ENCODE measurements at places on chromosomes 12 and 14.

- H3K27ac ChIP-seq = no peak overlapping the region
- no peaks in the 10 kb centered on the region for H3K36me3 ChIP-seq
- no peaks in the 10 kb centered on the region for H3K4me1 ChIP-seq
- DNase-seq = no peak
- H3K27me3 ChIP-seq = no peaks in the 10 kb centered on the region
Measured at GRCh38 chr14:93067088-93067487, 48.6 kb downstream of the ITPK1 start.

GRCh38 chr12:90299666-90300065 lies 591.0 kb upstream of the ATP2B1 start:
- H3K4me3 ChIP-seq = no peak overlapping the region
- no peaks in the 10 kb centered on the region for H3K27me3 ChIP-seq
- no peaks in the 10 kb centered on the region for H3K36me3 ChIP-seq
- no peaks in the 10 kb centered on the region for H3K4me1 ChIP-seq
- no peak for DNase-seq
- no peak overlapping the region for H3K27ac ChIP-seq

DNA sequence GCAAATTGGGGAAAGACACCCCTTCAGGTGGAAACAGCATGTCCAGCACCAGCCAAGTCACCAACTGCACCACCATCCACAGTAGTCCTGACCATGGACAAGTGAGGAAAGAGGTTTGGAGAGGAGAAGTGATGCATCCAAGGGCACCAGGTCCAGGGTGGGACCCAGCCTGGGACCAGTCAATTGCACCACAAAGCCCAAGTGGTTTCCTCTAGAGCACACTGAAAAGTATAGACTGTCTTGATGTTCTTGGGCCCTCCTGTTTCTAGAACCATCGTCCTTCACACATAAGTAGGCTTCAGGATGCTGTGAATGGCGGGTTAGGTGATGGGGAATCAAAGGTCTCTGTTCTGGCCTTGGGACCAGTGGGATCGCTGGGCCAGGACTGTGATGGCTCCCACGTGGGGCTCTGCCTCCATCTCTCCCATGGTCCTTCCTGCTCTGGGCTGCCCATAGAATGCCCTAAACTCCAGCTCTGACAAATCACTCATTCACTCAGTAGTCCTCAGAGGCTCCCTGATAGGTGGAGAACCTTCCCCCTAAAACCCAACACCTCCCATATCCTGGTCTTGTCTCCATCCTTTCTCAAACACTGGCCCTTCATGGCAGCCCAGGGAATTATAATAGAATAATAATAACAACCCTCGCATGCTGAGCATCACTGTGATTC lies 9.2 kb downstream of the KRT79 start:
- no peaks in the 10 kb centered on the region for H3K4me1 ChIP-seq
- H3K27ac ChIP-seq = no peak overlapping the region
- H3K4me3 ChIP-seq = no peak overlapping the region
- H3K27me3 ChIP-seq = no peaks in the 10 kb centered on the region

DNA sequence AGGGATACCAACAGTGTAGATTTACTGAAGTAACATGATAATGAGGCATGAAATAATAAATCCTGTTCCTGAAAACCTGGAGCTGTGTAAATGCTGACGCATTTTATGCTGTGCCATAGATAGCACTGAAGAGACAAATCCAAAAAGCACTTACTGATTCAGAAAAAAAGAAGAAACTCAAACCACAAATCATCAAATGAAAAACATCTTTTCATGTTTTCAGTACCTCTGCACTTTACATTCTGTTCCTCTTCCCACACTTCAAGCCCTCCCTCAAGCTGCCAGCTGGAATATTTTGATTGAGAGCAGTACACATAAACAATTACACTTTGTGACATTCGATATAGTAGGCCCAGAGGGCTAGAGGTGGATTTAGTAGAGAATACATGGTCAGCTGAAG lies 362.3 kb downstream of the NAV3 start:
- no peaks in the 10 kb centered on the region for H3K36me3 ChIP-seq
- H3K4me3 ChIP-seq = no peak overlapping the region
- DNase-seq = no peak

- H3K27me3 ChIP-seq = no peaks in the 10 kb centered on the region
- no peaks in the 10 kb centered on the region for H3K36me3 ChIP-seq
- H3K4me1 ChIP-seq = no peaks in the 10 kb centered on the region
- no peak overlapping the region for H3K4me3 ChIP-seq
- DNase-seq = no peak
- H3K27ac ChIP-seq = no peak overlapping the region
Measured at GRCh38 chr14:50608302-50608851, 48.4 kb downstream of the ATL1 start.
